Suppressor macrophage treated with lipopolysaccharide for 4 hours (primary cell): ENCODE measurements at places on chromosomes 4 and X.

DNA sequence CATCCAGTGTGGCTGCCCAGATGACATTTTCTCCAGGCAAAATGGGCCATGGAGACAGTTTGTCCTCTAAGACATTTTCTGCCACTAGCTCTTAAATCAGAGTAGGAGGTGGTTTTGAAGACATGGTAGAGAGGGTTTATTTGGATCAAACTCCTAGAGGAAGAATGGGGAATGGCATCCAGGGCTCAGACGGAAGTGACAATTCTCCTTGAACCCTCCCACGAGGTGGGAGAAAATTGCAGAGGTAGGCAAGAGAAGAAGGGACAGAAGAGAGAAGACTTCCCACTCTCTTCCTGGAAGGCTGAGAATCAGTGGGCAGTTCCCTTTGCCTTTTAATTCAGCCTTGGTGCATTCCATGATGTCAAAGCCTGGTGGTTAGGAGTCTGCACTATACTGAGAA lies 194.0 kb downstream of the SMIM20 start:
- DNase-seq: no peak

DNA sequence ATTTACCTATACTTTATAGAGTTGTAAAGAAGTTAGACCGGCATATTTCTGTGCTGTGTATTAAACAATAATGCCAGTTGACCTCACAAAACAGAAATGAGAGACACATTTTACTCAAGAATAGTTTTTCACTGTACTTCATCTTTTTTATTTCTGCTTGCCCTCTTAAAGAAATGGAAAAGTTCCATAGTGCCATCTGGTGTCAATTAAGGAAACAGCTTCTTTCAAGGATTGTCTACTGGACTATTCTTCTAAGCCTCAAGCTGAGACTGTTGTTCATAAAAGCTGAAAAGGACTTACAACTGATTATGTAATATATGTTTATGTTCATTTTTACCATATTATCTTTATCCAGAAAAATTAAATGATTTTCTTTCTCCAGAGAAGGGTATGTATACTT lies 1523.7 kb downstream of the ARAP2 start:
- peak; percentile 12 for DNase-seq

DNA sequence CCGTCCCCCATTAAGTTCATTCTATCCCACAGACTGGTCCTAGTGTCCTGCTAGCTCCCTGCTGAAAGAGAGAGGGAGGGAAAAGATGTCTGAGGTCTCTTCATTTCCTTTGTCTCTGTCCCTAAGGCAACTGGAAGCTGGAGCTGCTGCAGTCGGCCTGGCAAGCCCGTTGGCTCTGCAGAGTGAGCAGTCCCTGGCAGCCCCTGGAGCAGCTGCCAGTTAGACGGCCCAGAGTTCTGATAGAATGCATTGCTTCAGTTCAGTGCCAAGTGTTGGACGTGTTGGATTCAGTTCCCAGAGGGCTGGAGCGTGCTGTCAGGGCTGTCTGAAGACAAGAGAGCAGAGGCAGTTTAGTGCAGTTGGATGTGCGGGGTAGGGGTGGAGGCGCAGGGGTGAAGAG lies 975 bp downstream of the KCNE5 start:
- no peak for DNase-seq

DNA sequence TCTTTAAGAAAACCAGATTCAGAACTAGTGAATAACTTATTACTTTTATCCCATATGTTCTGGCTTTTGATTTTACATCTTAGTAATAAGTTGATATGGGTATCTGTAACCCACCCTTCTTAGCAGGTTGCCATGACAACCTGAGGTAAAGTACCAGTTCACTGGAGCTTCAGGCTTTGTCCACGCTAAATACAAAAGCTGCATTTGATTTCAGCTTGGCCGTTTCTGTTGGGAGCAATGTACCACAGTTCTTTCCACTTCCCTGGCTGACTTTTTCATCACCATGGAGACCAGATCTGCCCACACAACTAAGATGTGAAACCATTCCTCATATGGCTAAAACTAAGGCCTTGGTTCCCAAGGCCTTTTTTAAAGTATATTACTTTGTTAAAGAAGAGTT lies 26.1 kb downstream of the KLHL34 start:
- DNase-seq: no peak

DNA sequence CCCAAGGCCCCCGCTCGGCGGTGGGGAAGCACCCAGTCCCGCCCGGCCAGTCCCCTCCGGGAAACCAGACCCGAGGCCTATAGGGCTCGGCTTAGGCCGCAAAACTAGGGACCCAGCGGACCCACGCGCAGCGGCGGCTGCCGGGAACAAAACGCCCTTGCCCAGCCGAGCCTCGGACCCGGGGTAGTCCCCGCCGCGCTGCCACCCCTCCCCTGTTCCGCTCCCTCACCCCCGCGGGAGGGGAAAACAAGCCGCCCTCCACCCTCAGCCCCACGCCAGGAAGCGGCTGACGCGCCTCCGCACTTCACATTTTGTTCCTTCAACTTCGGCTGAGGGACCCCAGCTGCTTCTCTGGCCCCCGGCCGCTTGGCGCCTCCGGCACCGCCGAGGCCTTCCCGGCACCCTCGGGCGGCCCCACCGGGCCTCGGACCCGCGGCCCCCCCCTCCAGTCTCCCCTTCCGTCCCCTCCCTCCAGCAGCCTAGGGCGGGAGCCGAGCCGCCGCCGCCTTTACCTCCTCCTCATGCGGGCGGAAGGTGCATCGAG lies 694 bp downstream of the PDS5A start:
- peak; percentile 44 for DNase-seq

- no peak for DNase-seq
Observed at GRCh38 chrX:134419784-134420183, 40.2 kb upstream of the HPRT1 start.

DNA sequence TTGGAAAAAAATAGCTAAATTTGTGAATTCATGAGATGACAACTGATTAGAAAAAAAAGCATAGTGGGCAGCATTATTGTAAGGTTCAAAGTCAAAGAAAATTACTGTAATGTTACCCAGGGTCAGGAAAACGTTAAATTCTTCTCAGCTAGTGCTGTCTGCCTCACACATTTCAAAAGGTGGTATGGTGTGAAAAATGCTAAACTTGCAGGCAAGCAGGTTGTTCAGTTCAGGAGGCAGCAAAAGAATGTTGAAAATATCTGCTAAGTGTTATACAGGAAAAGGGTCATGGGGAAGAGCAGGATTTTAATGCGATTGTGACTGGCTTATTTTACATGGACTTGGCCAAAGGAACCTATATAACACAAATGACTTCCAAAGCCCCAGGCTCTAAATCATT lies 232.5 kb upstream of the NDST3 start:
- DNase-seq: no peak

DNA sequence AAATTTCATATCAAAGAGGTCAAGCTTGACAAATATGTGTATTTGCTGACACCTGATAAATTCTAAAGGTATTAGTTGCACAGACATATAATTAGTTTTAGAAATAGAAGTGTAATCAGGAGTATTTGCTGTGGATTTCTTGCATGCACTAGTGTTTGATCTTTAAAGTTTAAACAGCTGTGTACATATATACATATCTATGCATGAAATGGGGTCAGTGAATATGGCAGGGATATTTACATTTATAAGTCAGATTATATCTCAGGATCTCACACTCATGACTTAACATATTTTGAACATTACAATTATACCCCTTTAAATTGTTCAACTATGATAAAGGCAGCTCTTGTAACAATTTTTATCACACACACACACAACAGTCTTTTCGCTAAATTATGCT lies 547.4 kb upstream of the ACTRT1 start:
- DNase-seq: no peak

- no peak for DNase-seq
Observed at GRCh38 chr4:41181037-41181436, 33.3 kb downstream of the APBB2 start.

- no peak for DNase-seq
Observed at GRCh38 chr4:73944061-73944875, 37.6 kb downstream of the PF4 start.

- DNase-seq: no peak
Observed at GRCh38 chr4:24521544-24521943, 62.8 kb downstream of the DHX15 start.

- DNase-seq: no peak
Observed at GRCh38 chr4:65960751-65961150, 290.5 kb upstream of the EPHA5 start.

DNA sequence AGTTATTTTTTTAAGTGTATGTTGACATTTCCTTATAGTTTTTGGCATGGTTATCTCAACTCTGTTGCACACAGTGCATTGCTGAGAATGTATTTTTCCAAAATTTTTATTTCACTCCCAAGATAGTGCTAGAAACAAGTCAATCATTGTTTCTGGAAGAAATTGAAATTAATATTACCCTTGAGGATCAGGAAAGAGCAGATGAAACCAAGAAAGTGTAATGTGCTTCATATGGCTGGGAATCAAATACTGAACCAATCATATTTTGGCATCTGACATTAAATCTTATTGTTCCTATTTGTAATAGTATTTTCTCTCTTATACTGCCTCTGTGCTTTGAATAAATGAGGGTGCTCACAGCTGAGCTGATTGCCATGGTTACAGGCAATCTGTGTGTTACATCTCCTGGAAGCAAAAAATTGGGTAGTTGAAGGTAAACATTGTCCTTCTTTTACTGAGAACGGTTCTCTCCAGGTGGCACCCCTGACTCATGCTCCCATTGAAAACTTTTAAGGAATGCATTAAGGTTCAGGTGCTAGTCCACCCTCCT lies 358.2 kb upstream of the NR3C2 start:
- DNase-seq: no peak
